Cortex of kidney (tissue), 1 donor: ENCODE measurements at places on chromosomes 16 and 17.

- DNase-seq, result no peak
Observed at GRCh38 chr16:86501989-86502855, 8.1 kb upstream of the FOXF1 start.

- DNase-seq, result no peak
Observed at GRCh38 chr16:56564793-56565477, at the start of gene MT4. TSS of gene MT4 (plus strand) at chr16:56565073. CDS start at chr16:56565129, 56 bp downstream.

GRCh38 chr17:76848670-76849069, 19.5 kb upstream of the MGAT5B start:
- DNase-seq, result no peak

DNA sequence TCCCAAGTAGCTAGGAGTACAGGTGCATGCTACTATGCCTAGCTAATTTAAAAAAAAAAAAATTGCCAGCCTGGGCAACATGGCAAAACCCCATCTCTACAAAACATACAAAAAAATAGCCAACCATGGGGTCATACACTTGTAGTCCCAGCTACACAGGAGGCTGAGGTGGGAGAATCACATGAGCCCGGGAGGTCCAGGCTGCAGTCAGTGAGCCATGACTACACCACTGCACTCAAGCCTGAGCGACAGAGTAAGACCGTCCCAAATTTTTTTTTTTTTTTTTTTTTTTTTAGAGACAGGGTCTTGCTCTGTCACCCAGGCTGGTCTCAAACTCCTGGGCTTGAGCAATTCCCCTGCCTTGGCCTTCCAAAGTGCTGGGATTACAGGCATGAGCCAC, 14.8 kb downstream of the CHAD start:
- DNase-seq, result no peak

DNA sequence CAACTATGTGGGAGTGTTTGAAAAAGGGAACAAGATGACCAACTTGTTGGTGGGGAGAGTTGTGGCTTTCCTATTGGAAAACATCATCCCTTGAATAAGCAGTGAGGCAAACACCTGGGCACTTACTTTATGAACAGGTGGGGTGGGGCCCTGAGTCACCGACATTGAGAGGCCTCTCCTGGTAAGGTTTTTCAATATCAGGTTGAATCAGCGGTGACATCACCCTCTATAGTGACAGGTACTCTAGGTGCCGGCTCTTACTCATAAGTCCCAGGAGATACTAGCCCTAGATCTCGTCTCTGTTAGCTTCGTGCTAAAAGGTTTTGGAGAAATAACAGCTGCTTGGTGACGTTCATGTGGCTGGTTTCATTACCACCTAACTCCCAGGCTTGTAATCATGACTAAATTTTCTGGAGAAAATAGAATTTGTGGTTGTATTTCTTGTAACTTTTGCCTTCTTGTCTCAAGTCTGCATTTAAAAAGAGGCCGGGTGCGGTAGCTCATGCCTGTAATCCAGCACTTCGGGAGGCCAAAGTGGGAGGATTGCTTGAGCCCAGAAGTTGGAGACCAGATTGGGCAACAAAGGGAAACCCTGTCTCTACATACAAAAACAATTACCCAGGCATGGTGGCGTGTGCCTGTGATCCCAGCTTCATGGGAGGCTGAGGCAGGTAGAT, 19.3 kb downstream of the CDH1 start:
- no peak for DNase-seq
